ENCODE measurements at places on chromosomes 6 and 20. TPM values are rescaled to one million over a fixed set of nuclear protein-coding genes. Genes with fewer than 3 reads are reported as not detected.

DNA sequence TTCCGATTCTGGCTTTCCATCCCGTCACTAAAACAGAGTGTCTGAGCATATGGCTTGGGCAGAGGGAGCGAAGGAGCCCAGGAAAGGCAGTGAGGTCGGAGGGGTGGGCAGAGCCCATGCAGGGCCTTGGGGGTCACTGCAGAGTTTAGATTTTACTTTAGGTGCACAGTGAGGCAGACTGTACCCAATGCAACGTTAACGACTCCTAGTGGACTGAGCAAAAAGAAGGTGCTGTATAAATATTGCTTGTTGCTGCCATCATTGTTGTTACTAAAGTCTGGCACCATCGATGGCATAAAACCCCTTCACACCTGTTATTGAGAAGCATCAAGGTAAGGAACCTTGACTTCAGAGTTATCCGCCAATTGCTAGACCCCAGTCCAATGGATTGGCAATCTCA is 119.0 kb downstream of the EYA2 start:
- DNase-seq, result no peak
- H3K27me3 ChIP-seq, result no peaks in the 10 kb centered on the region

GRCh38 chr6:14312587-14312986 is 195.0 kb downstream of the CD83 start:
- no peak overlapping the region for H3K4me3 ChIP-seq
- peaks cover 65% of the 10 kb centered on the region for H3K4me1 ChIP-seq
- H3K27me3 ChIP-seq, result no peaks in the 10 kb centered on the region
- H3K36me3 ChIP-seq, result no peaks in the 10 kb centered on the region

DNA sequence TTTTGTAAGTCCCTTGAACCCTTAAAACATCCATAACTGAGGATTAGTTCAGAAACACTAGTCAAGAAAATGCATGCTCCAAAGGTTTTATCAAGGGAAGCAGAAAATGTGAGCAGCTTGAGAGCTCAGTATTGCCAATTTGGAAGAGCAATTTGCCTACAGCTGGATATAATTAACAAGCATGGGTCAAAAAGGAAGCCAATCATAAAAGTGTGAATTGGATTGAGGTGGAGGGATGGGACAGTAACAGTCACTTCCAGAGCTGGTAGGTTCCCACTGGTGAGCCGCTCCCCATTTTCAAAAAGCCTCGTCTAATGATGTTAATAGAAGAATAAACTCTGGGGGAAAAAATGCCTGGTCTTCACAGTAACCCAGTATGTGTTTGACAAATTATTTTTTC is 5.0 kb upstream of the PTPRK start:
- no peak for DNase-seq
- H3K27me3 ChIP-seq, result peaks cover 23% of the 10 kb centered on the region
- H3K27ac ChIP-seq, result no peak overlapping the region
- H3K4me1 ChIP-seq, result peaks cover 9% of the 10 kb centered on the region
- H3K36me3 ChIP-seq, result no peaks in the 10 kb centered on the region

DNA sequence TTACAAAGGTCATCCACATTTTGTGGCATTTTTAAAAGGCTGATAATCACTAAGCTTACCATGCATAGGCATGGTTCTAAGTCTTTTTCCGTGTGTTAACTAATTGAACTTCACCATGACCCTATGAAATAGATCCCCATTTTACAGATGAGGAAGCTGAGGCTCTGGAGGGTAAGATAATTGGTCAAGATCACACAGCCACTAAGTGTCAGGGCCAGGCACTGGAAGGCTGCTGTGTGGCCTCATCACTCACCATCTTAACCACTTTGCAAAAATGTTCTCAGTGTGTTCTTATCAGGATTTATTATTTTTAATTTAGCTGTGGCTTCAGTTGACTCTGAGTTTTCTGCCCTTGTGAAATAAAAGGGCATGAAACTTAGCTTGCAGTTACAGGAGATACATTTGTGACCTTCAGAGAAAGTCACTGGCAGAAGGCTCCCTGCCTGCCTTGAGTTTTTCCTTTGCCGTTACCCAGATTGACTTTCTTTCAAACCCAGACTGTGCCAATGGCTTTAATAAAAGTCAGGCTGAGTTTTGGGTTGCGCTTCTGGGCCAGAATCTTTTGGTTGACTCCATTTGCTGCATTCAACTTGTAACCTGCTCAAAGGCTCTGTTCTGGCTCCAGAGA is 82.0 kb downstream of the EZR start:
- no peak for DNase-seq
- H3K27ac ChIP-seq, result no peak overlapping the region
- H3K4me1 ChIP-seq, result no peaks in the 10 kb centered on the region
- no peaks in the 10 kb centered on the region for H3K36me3 ChIP-seq
- no peak overlapping the region for H3K4me3 ChIP-seq

- no peaks in the 10 kb centered on the region for H3K4me1 ChIP-seq
- no peaks in the 10 kb centered on the region for H3K36me3 ChIP-seq
- no peaks in the 10 kb centered on the region for H3K27me3 ChIP-seq
- no peak for DNase-seq
- H3K4me3 ChIP-seq, result no peak overlapping the region
Observed at GRCh38 chr6:99013145-99013544, 65.4 kb upstream of the FBXL4 start.

DNA sequence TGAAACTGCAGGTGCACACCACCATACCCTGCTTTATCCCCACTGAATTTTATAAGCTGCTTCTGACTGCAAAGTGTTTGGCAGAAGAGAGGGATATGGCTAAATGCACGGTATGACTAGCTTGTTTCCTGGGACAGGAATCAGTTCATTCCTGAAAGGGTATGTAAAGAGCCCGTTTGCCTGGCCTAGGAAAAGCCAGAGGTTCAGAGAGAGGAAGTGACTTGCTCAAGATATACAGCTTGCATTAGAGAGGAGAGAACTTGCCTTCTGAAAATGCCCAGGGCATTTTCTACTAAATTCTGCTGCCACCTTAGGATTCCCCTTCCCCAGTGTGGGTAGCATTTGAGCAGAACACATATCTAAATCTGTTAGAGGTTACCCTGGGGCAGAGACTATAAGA is 683 bp upstream of the GCNT2 start:
- DNase-seq, result no peak
- H3K4me3 ChIP-seq, result no peak overlapping the region
- H3K4me1 ChIP-seq, result peaks cover 14% of the 10 kb centered on the region
- H3K36me3 ChIP-seq, result no peaks in the 10 kb centered on the region
- no peaks in the 10 kb centered on the region for H3K27me3 ChIP-seq

- H3K27me3 ChIP-seq, result no peaks in the 10 kb centered on the region
- H3K4me1 ChIP-seq, result no peaks in the 10 kb centered on the region
- no peak overlapping the region for H3K4me3 ChIP-seq
- H3K36me3 ChIP-seq, result no peaks in the 10 kb centered on the region
- H3K27ac ChIP-seq, result no peak overlapping the region
- no peak for DNase-seq
Observed at GRCh38 chr20:16292226-16292880, 280.9 kb downstream of the KIF16B start.

GRCh38 chr6:34310817-34311216 is 62.0 kb upstream of the SMIM29 start:
- H3K4me1 ChIP-seq, result peaks cover 18% of the 10 kb centered on the region
- no peak overlapping the region for H3K27ac ChIP-seq
- no peak overlapping the region for H3K4me3 ChIP-seq
- DNase-seq, result no peak

DNA sequence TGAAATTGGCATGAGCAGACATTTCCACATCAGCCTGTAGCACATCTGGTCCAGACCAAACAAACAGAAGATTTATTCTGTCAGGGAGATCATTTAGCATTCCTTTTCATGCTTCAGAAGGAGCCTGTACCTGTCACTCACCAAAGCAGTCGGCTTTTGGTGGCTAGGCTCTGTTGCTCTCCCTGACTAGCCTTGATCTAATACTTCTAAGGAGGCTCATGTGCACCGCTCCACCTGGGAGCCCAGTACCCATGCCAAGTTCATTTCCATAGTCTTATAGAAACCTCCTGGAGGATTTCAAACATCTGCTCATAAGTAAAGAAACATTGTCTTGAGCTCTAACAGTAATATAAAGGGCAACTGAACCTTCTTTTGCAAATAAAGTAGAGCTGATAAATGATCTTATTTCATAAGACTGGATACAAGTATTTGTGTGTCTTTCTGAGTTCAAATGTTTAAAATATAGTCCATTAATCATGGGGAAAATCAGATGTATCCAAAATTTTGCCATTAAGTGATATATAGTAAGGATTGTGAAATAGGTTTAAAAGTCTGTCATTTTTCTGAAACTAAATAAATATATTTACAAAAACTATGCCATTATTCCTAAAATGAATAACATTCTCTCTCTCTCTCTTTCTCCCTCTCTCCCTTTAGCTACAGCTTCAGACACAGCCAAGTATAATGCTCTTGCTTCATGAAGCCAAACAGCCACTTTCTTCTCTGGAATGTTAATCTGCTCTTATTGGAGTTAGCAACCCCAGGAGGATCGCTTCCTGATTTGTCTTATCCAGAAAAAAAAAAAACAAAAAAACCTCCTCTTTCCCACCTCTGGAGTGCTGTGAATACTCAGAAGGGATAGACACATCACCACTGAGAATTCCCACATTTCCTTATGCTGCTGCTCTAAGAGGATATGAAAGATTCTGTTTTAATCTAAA is 192.7 kb upstream of the TFAP2D start:
- H3K4me3 ChIP-seq, result no peak overlapping the region
- H3K4me1 ChIP-seq, result no peaks in the 10 kb centered on the region
- no peaks in the 10 kb centered on the region for H3K27me3 ChIP-seq
- no peak for DNase-seq
- no peak overlapping the region for H3K27ac ChIP-seq
- no peaks in the 10 kb centered on the region for H3K36me3 ChIP-seq

DNA sequence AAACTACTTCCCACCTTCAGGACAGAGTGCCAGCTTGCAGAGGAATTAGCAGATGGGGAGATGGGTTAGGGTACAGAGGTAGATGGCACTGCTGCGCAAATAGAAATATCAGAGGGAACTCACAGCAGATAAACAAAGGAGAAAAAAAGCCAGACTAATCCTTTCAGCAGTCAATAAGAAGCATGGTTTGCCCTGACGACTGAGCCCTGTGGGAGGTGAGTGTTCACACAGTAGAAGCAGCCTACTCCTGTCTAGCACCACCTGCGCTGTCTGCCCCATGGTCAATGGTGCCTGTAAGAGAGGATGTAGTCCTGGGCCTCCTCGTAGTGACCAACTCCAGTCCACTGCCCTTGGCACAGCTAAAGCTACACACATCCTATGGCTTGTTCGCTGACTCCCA is 174.1 kb downstream of the IBTK start:
- no peak overlapping the region for H3K4me3 ChIP-seq
- H3K36me3 ChIP-seq, result no peaks in the 10 kb centered on the region
- no peaks in the 10 kb centered on the region for H3K27me3 ChIP-seq
- DNase-seq, result no peak
- H3K27ac ChIP-seq, result no peak overlapping the region
- H3K4me1 ChIP-seq, result no peaks in the 10 kb centered on the region

Gene CNR1
- 20.4 TPM for total RNA-seq

Gene ADGB
- total RNA-seq, result not detected

Gene OLIG3
- not detected for total RNA-seq

Gene PLN
- not detected for total RNA-seq

Gene FAM210B
- total RNA-seq, result 13.6 TPM

All from B cell (primary cell).